ENCODE measurements at places on chromosomes 4 and X.

GRCh38 chr4:152368001-152368400, 167.9 kb downstream of the FBXW7 start:
- DNase-seq, result no peak

DNA sequence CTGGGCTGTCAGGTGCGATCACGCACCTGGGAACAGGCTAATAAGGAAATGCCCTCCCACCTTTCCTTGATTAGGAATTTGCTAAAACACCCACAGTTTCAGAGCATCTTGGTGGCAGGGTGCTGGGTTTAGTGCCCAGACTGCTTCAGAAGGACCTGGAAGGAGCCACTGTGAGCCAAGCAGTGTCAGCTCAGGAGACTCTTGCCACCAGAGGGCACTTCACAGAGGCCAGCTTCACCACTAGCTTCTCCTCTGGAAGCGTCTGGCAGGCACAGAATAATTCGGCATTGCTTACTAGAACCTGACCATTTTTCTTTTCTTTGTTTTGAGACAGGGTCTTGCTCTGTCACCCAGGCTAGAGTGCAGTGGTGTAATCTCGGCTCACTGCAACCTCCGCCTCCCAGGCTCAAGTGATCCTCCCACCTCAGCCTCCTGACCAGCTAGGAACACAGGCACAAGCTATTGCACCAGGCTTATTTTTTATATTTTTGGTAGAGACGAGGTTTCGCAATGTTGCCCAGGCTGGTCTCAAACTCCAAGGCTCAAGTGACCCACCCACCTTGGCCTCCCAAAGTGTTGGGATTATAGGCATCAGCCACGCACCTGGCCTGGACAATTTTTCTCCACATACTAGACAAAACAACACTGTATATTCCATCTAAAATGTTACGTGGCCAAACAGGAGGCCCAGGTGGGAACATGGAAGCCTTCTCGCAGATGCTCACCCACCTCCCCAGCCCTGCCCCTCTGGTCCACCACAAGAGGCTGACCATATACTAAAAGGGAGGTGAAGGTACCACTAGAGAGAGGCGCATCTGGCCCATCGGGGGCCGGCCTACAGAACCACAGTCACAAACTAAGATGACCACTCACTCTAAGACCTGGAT, 14.1 kb downstream of the NOP14 start:
- no peak for DNase-seq

GRCh38 chrX:137425273-137425902, 140.5 kb upstream of the ZIC3 start:
- DNase-seq, result no peak

- no peak for DNase-seq
These were observed 16.3 kb upstream of the PLCXD1 start for GRCh38 chrX:264634-265455.

- DNase-seq, result no peak
These were observed 138.5 kb downstream of the GRIA3 start for GRCh38 chrX:123322536-123322935.

DNA sequence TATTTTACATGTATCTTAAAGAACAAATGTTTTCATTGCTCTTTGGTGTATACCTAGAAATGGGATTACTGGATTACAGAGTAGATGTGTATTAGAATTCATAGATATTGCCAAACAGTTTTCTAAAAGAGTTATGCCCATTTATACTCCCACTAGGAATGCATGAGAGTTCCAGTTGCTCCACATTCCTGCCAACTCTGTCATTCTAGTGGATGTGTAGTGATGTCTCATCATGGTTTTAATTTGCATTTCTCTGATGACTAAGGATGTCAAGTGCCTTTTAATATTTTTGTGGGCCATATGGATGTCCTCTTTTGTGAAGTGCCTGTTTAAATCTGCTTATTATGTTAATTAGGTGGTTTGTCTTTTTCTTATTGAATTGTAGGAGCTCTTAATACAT, 65.6 kb upstream of the BMP2K start:
- DNase-seq, result no peak

- no peak for DNase-seq
These were observed 114.0 kb downstream of the CLCN5 start for GRCh38 chrX:50036426-50036825.

- peak; percentile 36 for DNase-seq
These were observed 1.1 kb downstream of the OGT start for GRCh38 chrX:71533851-71534561.

DNA sequence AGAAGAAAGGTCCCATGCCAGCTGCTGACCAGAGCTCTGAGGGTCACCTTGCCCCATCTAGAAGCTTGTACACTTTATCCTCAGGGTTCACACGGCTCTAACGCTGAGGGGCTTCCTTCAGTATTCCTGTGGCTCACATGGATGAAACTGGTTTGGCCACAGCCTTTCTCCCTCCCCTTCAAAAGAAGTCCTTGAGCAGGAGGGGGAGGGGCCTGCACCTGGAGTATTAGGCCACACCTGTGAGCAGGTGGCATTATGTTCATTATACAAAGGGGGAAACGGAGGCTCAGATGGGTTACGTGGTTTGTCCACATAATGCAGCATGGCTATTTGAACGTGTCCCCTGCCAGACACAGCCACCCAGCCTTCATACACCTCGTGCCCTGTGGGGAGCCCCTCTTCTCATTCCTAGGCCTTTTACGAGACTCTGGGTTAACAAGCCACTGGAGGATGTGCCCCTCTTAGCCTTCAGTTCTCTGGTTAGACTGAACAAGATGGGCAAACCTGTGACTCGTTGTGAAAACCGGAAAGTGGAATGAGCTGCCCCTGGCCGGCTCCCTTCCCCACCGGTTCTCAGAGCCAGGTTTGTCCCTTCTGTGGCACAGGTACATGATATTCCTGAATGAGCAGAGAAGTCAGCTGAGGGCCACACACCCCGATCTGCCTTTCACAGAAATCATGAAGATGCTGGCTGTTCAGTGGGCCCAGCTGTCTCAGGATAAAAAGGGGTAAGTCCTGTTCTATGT, 27.2 kb upstream of the JAKMIP1 start:
- no peak for DNase-seq

DNA sequence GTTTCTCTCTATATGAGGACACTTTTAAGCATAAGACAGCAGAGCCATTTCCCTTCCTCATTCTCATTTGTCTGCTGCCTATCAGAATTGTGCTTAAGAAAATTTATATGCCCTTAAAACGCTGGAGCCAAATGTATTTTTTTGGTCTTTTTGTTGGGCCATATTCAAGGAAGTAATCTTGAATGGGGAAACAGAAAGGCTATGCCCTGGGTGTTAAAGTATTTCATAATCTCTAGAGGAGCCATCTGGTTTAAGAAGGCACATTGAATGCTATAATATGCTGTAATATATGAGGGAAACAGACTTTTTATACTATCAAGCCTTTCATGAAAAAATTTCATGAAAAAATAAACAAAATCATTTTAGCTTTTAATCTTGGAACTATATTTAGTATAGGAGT, 4.3 kb downstream of the DMD start:
- no peak for DNase-seq

GRCh38 chr4:70844180-70844579, 4.5 kb upstream of the GRSF1 start:
- no peak for DNase-seq

GRCh38 chrX:150525061-150525919, 43.1 kb upstream of the MTM1 start:
- no peak for DNase-seq
